ENCODE measurements at places on chromosomes 1 and 21.

GRCh38 chr1:96234299-96234698, 487.3 kb upstream of the PTBP2 start:
- DNase-seq: peak; percentile 15

DNA sequence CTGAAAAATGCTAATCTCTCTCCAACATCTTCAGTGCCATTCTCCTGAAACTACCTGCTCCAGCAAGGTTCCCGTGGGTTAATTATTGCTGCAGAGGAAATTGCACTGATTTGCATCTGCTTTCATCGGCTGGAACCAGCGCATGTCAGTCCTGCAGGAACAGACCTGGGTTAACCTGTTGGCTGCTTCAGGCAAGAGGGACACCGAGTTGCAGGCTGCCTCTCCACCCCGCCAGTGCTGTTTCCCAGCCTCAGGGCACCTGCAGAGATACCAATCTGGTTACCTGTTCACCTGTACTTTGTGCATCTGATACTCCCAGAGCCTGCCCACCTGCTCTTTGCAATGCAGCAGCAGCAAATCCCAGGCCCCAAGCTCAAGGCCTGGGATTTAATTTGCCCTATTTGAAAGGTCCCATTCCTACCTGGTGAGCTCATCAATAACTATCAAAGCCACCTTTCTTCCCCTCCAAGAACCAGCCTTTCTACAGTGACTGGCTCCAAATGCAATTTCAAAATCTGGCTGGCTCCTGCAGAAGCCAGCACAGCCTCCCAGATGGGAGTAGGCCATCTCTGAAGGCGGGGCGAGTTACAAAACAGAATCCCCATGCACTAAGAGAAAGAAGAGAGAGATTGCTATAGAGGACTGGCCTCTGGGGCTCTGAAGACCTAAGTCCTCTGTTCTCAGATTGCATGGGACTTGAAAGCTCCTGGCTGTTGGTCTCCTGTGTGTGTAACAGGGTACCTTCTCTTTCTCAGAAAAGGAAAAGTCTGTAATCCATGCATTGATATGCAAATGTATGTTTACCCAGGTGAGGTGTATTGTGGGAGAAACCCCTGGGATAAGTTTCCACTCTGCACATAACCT, 67.8 kb downstream of the TOMM20 start:
- no peak for DNase-seq

DNA sequence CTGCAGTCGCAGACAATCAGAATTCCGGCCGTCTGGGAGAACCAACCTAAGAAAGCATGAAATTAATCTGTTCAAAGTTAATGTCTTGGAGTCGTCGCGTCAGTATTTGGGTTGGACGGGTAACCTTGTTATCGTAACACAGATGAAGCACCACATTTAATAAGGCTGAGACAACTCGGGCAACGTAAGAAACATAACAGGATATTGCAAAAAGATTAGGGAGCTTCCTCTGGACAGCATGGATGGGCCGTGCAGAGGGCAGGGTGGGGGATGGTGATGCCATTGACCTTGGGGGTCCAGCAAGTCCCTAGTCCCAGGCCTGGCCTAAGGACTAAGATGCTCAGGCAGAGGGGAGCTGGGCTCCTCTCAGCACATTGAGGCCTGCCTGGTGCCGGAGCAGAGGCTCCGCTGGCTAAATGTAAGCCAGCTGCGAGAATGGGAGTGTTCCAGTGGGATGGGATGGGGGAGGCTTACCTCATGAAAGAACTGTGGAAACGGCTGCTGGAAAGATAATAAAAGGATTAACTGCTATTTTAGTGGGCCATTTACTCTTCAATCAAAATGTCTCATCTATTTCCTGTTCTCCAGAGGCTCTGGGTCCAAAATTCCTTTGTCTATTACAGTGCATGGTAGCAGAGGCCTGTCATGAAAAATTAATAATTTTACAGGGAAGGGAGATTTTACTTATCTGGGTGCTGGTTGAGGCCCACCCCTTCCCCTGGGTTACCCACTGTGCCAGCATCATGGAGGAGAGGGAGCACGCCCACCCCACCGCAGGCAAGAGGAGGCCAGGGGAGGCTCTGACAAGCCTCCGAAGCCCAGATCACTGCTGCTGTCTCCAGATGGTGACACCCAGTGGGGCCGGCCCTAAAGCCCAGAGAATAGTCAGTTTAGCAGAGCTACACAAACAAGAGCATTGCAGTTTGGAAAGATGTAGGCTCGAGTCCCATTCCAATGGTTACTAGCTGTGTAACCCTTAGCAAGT, 131.6 kb downstream of the DMRTB1 start:
- DNase-seq: no peak

DNA sequence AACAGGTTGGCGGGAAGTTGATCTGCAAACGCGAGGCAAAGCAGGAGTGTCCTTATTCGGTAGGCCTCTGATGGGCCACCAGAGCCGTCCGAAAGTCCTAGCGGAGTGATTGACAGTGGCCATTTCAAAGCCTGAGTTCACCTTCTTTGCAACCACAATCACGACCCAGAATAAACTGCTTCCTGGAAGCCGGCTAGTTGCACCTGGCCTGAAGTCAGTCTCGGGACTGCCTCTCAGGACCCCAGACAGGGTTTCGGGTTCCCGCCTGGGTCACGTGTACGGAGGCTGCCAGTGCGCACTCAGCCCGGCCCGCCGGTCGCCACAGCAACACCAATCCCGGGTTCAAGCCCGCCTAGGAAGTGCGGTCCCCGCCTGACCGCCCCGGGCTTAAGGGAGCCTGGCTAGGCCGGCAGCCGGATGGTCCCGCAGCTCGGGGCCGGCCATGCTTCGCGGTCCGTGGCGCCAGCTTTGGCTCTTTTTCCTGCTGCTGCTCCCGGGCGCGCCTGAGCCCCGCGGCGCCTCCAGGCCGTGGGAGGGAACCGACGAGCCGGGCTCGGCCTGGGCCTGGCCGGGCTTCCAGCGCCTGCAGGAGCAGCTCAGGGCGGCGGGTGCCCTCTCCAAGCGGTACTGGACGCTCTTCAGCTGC, at the start of gene TOR3A:
TSS of gene TOR3A (plus strand) at position 384 of the 646 bp plus-strand sequence. CDS start at position 443, 59 bp downstream.
- peak; percentile 59 for DNase-seq

DNA sequence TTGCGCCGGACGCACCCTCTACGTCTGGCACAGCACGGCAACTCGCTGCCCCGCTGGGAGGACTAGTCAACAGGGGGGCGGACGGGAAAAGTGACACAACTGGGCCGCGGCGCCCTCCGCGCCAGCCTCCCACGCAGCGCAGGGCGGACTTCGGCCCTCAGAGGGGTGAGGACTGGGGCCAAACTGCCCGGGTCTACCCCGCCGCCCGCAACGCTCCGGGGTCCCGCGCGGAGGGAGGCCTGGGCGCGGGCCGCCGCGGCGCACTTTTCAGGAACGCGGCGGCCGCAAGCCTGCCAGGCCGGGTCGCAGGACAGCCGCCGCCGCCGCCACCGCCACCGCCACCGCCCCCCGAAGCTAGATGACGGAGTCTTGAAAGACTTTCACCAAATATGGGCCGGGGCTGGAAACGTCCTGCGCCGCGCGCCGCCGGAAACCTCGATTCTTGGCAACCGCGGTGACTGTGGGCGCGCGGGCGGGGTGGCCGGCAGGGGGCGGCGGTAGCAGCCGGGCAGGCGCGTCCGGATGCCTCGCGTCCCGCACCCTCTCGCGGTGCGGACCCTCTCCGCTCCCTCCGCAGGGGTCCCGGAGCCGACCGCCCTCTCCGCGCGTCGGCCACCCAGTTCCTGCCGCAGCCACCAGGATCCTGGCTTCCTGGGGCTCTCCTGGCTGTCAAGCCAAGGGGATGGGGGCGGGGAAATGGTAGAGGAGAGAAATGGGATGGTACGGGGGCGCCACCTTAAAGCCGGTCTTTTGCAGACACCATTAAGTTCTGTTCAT, 3.7 kb upstream of the CCN1 start:
- peak; percentile 51 for DNase-seq

DNA sequence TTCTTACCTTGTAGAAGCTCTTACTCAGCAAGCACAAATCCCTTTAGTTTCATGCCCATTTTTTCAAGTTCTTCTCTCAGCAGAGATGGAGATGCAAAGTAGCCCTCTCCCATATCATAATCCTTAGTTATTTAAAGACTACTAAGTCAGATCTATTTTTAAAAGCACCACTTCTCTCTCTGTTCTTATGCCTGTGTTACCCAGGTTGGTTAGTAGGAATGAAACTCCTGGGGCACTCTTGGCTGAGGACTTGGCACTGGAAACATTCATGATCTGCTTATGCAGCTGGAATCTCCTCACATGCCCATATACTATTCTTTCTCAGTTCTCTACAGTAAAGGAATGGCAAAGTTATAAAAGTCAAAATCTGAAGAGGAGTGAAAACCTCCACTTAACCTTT, 51.9 kb upstream of the PPP2R5A start:
- DNase-seq: no peak

DNA sequence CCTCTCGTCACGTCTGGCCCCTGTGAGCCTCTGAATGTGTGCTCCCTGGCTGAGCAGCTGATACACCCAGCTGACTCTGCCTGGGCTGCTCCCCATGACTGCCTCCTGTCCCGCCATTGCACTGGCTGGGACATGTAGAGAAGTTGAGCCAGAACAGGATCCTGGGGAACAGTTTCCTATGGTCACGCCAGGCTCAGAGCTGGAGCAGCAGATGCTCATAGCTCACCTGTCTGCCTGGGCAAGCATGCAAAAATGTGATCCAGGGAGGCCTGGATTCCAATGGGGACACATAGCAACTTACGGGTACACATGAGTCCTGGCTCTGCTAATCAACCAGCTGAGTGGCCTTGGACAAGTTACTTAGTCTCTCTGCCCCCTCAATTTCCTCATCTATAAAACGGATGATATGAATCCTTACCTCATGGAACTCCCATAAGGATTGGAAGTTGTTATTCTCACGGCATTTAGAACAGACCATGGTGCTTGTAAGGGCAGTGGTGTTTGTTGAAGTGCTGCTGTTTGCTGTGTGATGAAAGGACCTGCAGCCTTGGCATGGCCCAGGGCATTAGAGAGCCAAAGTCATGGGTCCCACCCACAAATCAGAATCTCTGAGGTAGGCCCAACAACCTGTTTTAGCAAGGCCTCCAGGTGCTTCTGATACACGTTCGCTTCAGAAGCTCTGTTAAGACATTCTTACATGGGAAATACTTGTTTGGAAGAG, 150.3 kb upstream of the VANGL1 start:
- DNase-seq: no peak
